Sciatic nerve (tissue), 2 donors: ENCODE measurements at places on chromosomes 13 and 19. TPM values are rescaled to one million over a fixed set of nuclear protein-coding genes. Genes with fewer than 3 reads are reported as not detected.

DNA sequence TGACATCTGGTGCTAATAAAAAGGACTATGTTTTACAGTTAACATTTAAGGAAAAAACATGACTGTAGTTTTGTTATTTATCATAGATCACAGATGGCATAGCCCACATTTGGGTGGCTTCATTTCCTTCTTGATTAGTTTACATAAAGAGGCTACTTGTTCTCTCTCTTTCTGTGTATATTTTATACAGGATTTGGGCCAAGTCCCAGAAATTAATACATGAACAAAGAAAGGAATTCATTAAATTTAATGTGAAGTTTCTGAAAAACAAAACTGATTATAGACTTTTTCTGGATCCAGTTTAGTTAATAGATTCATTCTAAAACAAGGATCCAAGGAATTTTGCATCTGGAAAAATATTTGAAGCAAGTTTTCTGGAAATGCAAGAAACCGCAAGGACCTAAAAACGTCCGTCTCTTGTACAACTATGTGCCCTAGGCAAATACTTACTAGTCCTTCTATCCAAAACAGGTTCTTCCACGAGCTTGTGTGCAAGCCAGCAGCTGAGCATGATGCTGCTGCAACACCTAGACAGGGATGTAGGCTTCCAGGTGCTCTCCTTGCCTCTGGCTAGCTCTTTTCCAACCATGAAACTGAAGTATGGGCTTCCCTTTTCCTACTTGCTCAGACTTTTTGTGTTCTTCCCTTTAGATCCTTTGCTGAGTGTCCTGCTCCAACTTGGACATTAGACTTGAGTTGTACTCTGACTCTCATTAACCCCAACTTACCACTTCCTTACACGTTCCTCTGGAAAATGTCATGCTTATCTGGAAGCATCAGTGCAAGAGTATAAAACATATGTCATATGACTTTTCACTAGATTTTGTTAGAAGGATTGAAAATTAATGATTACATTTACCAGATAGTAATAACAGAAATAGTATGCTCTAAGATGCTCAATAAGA lies 161.5 kb upstream of the STARD13 start:
- no peak for DNase-seq

DNA sequence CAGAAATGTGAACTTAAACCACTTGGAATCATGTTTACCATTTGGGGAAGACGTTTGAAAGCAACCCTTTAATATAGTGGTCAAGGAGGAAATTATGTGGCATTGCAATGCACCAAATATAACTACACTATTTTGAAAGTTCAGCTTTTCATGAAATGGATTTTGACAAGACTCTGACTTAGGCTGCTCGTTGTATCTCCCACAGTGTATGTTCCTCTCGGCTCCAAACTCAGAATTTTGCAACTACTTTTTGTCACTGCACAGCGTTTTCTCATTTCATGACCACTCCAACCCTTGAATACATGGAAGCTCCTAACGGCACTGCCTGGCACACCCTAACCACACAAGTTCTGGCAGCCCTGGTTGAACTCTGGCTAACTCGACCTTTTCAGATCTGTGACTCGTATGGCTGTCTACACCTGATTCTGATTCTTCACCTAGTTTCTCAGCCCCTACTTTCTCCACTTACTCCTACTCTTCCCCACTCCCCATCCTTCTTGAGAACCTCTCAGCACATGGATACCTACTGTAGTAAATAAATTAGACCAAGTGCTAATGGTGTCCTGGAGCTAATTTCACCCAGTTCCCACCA lies 7.0 kb upstream of the POMP start:
- no peak for DNase-seq

DNA sequence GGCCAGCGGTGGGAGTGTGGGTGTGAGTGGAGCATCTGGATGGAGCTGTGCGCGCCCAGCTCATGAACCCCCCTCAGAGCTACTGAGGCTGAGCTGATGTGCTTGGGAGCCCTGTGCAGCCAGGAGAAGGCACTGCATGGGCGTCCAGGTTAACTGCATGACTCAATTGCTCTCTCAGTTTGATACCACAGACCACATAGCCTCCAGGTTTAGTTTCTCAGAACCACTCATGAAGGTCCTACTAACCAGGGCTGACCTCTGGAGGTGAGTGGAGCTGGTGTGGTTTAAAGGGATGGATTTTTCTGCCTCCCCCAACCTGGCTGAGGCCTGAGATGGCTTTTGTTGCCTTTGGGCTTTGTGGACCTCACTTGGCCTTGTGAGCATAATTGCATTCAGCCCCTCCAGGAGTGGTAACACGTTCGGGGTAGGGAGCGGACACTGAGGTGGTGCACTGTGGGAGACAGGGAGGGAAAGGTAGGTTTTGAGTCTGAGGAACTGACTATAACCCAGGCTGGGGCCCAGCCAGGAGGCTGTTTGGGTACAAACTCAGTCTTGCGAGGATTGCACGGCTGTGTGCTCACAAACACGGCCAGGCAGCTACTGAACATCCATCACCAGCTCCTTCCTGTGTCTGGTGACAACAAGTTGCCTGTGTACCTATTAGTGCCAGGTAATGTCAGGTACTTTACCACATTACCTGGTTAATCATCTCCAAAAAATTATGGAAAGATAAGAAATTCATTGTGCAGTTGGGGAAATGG lies 97.5 kb downstream of the RGCC start:
- no peak for DNase-seq

GRCh38 chr19:30696514-30696913 lies 324.3 kb downstream of the ZNF536 start:
- DNase-seq, result no peak

- DNase-seq, result peak; percentile 74
Observed at GRCh38 chr13:76019421-76020044, 383.4 kb downstream of the LMO7 start.

The GARIN5B gene
- total RNA-seq, result not detected

The RNF113B gene
- not detected for total RNA-seq

The OR10H1 gene
- not detected for total RNA-seq

The ZNF536 gene
- total RNA-seq, result 43.2 TPM
